ENCODE measurements at places on chromosomes 6 and 20.

DNA sequence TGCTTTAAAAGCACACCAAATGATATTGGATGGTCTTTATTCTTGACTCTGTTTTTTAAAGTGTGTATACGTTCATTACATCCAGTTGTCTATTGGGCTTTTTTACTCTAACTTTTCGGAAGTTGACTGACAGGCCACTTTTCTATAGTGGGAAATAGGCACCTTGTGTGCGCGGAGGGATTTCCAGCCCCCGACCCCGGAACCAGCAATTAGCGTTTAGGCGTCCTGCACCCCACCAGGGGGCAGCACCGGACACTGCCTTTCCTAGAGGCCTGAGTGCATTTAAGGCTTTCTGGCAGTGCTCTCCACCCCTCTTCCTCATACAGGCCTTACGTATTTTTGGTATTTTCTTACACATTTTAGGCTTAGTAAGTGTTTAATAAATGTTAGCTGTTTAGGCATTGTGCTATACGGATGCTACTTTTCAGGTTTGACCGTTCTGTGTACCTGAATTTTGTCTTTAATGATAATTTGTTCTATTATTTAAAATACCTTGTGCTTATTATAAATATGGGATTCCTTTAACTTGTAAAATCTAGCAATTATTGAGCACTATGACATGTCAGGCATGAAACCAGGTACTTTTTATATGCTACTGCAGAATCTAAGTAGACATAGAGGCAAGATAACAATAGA, 231.8 kb downstream of the BCKDHB start:
- DNase-seq: no peak

DNA sequence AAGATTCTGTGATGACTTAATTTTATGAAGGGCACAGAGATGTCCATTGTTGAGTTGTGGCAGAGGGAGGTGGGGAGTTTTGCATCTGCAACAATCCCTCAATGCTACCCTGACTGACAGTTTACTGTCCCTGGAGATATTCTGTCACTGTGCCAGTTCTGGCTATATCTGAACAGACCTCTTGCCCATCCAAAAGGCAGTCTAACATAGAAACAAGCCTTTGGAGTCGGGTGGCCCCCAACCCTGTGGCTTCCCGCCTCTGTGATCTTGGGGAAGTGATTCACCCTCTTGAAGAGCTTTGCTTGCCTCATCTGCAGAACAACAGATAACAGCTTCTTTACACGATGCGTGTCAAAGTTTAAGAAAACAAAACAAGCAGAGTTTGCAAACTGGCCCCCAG, 3.8 kb upstream of the E2F1 start:
- no peak for DNase-seq

GRCh38 chr6:162705736-162706135, 21.8 kb downstream of the PRKN start:
- no peak for DNase-seq

DNA sequence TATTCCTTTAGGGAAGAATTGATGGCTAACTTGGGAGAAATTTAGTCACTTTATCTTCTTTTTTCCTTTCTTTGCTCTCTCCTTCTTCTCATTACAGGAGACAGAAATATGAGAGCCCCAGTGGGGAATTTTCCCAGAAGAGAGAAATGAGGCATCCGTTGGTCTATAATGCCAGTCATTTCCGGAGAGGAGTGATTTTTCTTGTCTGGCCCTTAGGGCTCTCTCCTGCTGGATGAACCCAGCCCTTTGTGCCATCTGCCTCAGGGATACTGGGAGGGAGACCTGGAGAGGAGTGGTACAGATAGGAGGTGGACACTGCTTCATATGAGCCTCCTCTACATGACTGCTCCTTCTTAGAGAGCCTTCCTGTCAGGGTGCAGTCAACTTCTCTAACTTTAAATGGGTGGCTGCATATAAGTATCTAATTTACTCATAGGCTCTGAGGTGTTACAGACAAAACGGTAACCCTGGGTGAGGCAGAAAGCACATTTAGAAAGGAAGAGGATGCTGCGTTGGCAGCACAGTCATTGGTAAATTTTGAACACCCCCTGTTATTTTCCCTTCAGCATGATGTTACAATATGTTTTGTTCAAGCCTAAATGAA, 21.9 kb downstream of the RIMS1 start:
- DNase-seq: no peak

DNA sequence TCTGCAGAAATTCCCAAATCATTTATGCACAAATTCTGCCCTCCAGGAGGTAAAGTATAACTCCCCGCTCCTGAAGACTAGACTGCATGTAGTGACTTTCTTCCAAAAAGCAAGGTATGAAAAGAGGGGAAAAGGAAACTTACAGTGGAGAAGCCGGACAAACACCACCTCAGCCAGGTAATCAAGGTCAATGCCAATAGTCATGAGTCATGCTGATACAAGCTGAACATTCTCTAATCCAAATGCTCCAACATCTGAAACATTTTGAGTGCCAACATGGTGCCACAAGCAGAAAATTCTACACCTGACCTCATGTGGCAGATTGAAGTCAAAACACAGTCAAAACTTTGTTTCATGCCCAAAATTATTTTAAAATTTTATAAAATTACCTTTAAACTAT, 165.6 kb downstream of the FOXA2 start:
- DNase-seq: no peak

All from NCI-H774 (cell line).